ENCODE measurements at places on chromosomes 6 and 20.

DNA sequence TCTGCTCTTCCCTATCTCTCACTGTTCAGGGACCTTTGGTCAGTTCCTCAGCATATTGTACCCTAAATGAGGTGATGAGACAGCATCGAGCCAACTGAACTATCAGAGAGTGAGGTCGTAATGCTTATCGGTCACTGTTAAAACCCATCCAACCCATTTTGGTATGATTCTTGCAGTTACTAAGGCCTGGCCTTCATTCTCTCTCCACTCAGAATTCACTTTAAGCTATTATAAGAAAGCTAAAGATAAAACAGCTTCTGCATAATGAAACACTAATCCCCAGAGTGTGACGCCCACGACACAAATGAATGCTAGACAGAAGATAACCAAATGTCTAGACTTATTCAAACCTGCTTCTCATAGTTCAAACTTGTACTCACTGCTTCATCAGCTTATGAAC, 175.8 kb downstream of the GMPR start:
- DNase-seq, result no peak

DNA sequence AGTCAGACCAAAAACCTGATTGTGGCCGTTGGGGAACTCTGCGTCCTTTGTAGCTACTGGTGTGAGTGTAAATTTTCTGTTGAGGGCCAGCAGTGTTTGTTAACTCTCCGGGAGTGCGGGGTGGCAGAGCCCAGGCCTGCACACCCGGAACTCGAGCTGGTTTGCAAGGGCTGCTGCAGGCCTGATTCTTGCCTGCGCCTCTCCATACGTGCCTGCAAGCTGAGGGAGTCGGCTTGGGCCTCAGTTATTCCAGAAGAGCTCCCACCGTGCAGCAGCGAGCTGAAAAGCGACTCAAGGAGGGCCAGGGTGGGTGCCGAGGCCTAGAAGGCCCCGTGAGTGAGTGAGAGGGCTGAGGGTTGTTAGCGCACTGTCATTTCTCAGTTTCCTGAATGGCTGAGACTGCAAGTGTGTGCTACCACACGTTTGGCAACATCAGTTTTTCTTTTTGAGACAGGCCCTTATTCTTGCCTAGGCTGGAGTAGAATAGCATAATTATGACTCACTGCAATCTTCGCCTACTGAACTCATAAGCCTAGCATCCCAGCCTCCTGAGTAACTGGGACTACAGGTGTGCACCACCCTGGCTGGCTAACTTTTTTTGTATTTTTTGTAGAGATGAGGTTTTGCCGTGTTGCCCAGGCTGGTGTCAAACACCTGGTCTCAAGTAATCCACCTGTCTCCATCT, 33.9 kb upstream of the KIF13A start:
- DNase-seq, result no peak

GRCh38 chr6:3291987-3292386, 33.2 kb downstream of the PSMG4 start:
- DNase-seq, result no peak

DNA sequence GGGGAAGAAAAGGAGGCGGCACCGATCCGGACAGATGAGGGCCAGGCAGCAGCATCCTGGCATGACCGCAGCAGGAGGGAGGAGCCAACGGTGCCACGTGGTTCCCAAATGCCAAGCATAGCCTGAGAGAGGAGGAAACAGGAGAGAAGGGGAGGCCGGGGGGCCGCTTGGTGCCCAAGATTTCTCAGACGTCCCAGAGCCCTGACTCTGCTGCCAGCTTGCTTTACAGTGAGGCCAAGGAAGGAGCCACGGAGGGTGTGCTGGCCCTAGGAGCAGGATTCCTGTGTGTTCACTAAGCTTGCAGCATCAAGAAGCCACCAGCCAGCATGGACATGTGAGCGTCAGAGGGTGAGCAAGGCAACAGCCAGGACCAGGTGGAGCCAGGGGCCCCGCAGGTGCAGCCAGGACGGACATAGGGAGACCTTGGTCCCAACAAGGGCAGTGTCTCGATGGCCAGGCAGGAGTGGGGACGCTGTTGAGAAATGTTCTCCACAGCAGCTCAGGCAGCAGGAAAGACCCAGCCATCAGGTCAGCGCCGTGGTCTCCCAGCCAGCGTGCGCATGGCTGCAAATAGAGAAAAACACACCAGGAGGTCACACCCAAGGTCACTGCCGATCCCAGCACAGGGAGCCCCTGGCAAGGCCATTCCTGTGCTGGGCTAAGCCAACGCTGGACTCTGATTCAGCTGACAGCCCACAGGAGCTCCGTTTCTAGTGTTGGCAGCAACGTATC, 143.7 kb downstream of the DLL1 start:
- DNase-seq, result peak; percentile 58

DNA sequence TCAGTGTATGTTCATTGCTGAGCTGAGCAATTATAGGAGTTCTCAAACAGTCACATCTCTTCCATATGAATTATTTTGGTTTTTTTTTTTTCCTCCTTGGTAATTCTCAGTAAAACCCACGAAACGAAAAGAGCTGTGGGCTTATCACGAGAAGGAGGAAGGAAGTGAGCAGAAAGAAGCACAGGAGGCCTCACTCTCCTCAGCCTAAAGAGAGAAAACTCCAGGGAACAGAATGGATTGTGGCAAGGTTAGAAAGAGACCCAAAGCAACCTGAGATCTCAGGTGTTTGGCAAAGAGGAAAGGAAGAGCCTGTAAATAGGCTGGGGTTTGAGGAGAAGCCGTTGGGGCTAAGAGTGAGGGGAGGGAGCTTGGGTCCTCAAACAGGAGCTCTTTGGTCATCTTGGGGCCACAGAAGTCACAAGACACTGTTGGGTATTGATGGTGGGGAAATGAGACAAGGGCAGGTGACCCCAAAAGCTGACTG, 67.8 kb upstream of the CITED2 start:
- no peak for DNase-seq

- DNase-seq, result no peak
These were observed 50.3 kb upstream of the TXNDC5 start for GRCh38 chr6:7960848-7961247.

DNA sequence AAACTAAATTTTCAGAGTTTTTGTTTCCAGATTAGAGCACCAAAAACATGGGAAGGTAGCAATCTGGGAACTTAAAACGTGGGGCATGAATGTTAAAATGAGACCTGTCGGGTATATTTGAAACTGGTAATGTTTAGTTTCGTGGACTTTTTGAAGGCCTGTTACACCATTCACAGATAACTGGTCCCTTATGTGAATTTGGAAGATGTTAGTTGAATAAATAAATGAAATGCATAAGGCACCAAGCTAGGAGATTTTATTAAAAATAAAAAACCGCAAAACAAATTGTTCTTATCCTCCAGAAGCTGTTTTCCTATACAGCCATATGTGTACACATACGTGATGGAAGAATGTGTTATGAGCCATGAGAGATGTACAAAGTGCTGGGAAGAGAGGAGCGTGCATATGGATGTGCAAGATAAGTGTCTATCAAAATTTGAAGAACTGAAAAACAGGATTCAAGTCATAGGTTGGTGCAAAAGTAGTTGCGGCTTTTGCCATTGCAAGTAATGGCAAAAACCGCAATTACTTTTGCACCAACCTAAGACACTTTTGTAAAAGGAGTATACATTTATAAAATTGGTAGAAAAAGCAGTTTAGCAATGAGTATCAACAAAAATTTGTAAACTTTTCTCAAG, 700 bp upstream of the MCUR1 start:
- peak; percentile 25 for DNase-seq

DNA sequence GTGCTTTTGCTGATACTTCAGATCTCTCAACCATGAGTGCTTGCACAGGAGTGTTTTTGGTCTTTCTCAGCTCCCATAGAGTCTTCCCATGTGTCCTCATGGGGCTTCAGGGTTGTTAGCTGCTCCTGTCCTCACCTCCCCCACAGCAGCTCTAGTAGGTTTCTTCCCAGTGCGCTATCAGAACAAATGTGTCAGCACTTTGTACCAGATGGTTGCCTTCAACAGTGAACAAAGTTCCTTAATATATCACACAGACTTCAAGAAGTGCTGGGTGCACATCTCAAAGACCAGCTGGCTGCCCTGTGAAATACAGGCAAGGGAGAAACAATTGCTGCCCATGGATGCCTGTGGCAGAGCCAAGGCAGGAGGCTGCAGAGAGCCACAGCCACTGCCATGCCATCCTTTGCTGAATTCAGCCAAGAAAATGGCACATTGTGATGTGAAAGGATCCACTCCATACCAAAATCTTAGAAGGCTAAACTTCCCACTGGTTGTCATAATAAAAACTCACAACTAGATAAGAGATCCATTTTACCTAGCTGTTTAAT, 471.3 kb downstream of the C6orf118 start:
- no peak for DNase-seq

DNA sequence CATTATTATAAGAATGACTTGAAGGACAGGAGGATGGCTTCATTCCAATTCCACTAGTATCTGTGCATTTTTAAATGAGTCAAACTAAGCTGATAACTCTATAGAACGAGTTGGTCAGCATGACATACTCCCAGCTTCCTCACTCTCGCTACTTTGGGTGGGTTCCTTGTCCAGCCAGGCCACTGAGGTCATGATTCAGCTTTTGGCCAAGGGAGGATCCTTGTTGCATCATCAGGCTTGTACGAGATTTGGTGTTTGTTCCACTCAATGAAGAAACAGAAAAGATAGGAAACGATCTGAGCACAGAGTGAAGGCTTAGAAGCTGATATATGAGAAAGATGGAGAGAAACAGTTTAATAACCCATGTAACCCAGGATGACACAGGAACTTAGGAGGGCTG, 19.8 kb downstream of the NEDD9 start:
- DNase-seq, result no peak

Measured in T47D (cell line).